Foreskin fibroblast (primary cell): ENCODE measurements at places on chromosomes 7 and 10.

- peak; percentile 5 for DNase-seq
Measured at GRCh38 chr7:95245828-95246500, 78.4 kb downstream of the PON1 start.

DNA sequence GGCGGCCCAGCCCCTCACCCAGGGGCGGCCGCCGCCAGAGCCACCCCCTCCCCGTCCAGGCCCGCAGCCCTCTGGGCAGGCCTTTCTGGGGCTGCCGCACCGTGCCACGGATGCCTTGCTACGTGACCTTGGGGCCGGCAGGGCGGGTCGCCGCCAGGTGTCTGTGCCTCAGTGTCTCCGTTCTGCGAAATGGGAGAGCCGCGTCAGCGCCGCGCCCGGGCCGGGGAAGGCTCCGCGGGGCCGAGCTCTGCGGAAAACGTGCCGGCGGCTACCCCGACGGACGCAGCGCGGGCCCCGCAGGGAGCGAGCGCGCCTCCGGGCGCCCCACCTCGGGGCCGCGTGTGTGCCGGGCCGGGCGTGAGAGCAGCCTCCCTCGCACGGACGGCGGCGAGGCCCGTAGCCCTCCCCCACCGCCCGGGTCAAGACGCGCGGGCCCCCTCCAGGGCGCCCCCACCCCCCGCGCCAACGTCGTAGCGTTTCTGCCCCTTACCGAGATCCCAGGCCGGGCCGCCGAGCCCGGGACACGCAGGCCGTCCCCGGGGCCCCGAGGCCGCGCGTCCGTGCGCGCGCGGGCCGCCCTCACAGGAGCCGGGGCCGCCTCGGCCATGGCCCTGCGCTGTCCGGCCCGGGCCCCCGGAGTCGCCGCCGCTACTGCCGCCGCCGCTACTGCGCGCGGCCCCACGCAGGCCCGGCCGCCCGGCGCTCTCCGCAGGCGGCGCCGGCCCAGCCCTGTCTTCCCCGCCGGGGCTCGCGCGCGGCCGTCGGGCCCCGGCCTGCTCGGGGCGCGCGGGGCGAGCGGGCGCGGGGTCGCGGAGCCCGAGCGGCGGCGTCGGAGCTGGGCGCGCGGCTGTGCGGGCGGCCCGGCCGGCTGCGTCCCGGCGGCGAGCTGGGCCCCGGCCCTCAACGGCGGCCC, 1.1 kb downstream of the ZNF777 start:
- DNase-seq, result no peak

- peak; percentile 69 for DNase-seq
Measured at GRCh38 chr7:116542618-116543017, 17.8 kb downstream of the CAV1 start.

GRCh38 chr10:71396084-71396710, 523 bp upstream of the CDH23 start:
- DNase-seq, result peak; percentile 19

- DNase-seq, result peak; percentile 97
Measured at GRCh38 chr10:91163869-91164474, 56.5 kb upstream of the PCGF5 start.

DNA sequence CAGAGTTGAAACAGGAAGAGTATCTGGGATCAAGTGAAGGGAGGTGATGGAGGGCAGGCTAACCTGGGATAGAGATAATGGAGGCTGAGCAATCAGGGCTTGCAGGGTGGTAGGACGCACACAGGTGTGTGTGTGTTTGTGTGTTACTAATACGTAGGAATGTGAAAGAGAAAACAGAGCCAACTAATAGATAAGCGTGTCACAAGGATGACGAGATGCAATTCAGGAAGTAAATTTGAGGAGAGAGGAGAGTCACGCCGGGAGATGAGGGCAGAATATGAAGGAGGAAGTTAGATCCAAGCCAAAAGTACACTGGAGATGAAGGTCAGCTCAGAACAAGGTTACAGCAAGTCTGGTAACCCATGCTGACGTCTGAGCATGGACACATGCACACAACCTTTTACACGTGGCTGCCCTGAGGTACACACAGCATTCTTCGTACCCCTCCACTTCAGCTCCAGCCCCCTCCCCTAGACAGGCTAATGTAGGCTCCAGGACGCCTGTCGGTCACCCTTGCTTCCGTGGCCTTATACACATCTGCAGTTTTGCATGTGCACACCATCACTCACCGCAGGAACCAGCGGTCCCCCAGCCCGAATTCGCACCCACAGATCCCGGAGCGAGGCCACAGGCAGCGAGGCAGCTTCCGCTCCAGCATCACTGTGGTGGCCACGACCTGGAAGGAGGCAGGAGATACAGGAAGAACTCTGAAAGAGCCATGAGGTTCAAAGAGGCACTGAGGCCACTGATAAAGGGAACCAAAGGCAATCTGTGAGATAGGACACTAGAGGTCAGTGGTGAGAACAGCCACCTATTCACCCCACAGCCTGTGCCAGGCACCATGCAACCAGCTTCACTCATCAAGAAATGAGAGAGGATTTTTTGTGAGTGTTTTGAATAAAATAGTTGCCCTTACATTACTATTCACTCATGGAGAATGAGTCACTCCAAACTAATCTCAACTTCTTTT, 23.7 kb upstream of the TRPV6 start:
- DNase-seq, result no peak

GRCh38 chr7:143359771-143360353, 2.7 kb downstream of the FAM131B start:
- DNase-seq, result no peak

DNA sequence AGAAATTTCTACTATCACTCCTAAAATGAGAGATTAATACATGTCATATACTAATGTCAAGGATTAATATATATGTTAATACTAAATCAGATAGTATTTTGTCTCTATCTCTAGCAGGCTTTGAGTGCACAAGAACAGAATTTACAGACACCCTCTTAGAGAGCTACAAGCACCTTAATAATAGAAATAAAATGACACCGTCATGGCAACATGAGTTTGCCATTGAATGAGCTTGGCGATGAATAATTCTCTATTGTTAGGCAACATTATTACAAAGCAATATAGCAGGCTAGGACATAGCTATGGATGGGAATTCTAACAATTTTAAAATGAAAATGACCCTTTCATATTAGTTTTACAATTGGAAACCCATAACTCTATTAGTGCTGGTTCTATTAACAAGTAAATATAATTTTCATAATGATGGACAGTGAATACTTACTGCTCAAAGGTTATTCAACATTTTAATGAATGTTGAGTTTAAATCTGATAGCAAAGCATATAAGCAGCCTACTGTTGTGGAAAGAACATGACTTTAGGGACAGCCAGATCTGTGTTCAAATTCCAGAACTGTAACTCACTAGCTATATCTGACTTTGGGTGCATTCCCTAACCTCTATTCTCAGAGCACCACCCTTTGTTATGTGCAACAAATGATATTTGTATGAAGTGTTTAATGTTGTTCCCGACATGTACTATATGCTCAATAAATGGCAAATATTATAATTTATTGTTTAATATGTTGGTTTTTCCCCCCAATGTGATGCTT, 184.5 kb upstream of the DKK1 start:
- DNase-seq, result no peak

GRCh38 chr7:35648367-35648766, 46.6 kb downstream of the HERPUD2 start:
- DNase-seq, result no peak

DNA sequence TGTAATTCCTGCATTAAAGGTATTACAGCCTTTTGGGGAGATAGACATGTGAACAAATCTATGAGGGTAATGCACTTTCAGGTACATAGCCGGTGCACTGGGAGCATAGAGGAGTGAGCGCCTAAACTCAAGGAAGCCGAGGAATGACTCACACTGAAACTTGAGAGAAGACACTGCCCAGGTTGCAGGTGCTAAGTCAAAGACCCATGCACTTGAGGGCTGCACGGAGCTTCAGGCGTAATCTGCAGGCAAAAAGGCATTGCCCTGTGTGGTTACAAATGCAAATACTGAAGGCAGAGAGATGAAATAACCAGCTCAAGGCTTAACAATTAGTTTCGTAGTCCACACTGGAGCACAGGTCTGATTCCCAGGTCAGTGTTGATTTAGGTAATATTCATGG, 51.0 kb upstream of the OSBPL3 start:
- no peak for DNase-seq

DNA sequence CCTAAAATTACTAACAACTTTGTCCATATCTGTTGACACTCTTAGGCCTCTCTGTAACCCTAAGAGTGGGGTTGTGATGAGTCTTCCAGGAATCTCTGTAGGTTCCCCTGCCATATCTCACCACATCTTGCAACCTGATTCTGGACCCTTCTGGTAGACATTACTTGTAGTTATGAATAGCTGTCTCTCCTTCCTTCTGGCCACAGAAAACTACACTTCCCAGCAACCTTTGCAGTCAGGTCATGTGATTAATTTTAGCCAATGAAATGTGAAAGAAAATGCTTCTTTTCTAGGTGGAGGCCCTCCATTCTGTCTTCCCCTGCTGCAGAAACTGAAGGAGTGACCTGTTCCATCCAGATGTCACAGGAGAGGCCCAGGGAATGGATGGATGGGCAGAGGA, 147.6 kb upstream of the AOAH start:
- DNase-seq, result no peak

DNA sequence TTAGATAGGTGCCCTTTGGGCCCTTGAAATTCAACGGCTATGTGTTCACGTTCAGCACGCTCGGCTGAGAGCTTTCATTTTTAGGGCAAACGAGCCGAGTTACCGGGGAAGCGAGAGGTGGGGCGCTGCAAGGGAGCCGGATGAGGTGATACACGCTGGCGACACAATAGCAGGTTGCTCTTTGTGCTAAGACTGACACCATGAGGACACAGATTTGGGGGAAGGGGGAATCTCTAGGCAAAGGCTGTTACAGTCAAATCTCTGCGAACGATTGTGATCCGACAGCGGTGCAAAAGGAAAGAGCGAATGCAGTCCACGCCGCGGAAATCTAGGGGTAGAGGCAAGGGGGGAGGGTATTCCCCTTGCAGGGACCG, 667 bp downstream of the KLLN start:
- DNase-seq, result no peak

DNA sequence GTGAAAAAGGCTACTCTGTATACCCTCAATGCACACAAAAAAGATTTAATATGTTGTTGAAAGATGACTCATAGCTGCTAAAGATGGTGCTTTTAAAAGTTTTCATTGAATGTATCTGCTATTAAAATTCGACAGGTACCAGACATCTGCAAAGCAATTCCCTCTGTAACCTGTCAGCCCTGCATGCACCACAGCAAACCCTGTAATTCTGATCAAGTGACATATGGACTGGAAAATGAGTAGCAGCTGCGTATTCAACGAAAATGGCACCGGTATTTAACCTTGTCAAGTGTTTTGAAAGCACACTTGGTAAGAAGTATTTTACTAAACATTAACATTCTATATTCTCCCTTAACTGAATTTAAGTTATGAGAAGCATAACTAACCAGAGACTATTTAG, 58.2 kb upstream of the PTPRN2 start:
- DNase-seq, result peak; percentile 12

- DNase-seq, result no peak
Measured at GRCh38 chr7:125934539-125934938, 1004.9 kb upstream of the POT1 start.

DNA sequence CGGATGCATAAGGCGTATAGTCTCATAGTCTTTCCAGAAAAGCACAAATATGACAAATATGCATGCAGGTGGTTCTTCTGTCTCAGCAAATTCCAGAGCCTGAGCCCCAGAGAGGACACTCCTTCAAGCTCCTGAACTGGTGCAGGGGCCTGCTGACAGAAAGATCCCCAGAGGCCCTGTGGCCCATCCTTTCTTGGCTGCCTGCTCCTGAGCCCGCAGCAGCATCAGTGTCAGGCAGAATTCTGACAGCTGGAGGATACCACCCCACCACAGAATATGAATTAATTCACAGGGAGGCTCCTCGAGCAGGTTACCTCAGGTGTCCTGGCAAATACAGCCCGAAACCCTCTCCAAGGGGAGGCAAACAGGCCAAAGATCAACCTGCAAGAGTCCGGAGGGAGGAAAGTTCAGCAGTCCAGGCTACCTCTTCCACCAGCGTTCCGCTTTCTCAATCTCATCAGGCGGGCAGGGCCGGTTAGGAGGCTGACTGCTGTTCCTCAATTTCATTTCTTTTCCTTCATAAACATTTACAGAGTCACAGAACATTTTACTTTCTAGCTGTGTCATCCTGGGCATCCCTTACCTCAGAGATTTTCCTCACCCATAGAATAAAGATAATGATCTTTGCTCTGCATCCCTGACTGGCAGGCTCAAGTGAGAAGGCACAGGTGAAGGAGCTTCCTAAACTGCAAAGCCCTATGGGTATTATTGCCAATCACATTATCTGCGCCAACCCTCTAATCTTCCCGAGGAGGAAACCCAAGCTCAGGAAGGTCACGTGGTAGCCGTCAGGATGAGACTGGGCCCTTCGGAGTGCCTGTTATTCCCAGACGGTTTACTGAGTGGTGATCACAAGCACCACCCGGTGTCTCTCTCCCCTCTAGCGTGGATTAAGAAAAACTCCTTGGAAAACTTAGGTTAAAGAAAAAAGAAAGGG, 1.4 kb downstream of the DNAJB12 start:
- peak; percentile 72 for DNase-seq

GRCh38 chr10:74683067-74683466, 143.3 kb upstream of the KAT6B start:
- peak; percentile 61 for DNase-seq

GRCh38 chr7:158573310-158573709, 14.3 kb downstream of the PTPRN2 start:
- no peak for DNase-seq

GRCh38 chr7:90607196-90607595, 11.1 kb downstream of the CDK14 start:
- DNase-seq, result peak; percentile 30

GRCh38 chr7:607938-608337, 88.3 kb upstream of the PDGFA start:
- DNase-seq, result no peak

- no peak for DNase-seq
Measured at GRCh38 chr10:130242513-130242912, 106.3 kb downstream of the GLRX3 start.

- DNase-seq, result no peak
Measured at GRCh38 chr7:45580053-45580872, 6.1 kb downstream of the ADCY1 start.

- DNase-seq, result peak; percentile 45
Measured at GRCh38 chr10:71927776-71928592, 36.2 kb upstream of the CHST3 start.

DNA sequence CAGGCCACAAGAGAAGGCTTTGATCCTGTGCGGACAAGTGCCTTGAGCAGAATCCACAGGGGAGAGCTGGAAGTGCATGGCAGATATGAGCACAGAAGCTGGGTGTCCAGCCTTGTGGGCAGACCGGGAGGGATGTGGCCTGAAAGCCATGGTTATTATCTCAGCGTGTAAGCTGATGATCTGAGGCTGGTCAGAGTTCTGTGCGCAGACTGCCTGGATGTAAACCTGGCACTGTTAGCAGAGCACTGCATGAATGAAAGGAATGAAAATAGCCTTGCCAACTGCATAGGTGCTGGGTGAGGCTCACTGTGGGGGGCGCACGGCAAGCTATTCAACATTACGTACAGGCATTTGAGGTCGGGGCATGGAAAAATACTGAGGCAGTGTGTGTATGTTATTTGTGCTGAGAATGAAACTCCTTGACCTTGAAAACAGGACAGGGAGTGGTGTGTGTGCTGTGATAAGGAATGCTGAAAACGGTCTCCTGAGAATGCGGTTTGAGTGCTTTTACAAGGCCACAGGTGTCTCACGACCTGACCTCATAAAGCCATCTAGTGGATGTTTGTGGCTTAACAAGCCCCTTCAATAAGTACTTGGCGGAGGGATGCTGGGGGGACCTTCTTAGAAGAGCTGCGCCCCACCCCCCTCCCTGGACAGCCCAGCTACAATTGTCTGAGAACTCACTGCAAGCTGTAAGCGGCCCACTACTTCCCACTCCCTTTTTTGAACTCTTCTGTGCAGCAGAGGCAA, 18.7 kb downstream of the AKR1C1 start:
- peak; percentile 33 for DNase-seq

- DNase-seq, result no peak
Measured at GRCh38 chr10:1602037-1602484, 135.3 kb downstream of the ADARB2 start.
